ENCODE measurements at places on chromosomes 5 and 9.

DNA sequence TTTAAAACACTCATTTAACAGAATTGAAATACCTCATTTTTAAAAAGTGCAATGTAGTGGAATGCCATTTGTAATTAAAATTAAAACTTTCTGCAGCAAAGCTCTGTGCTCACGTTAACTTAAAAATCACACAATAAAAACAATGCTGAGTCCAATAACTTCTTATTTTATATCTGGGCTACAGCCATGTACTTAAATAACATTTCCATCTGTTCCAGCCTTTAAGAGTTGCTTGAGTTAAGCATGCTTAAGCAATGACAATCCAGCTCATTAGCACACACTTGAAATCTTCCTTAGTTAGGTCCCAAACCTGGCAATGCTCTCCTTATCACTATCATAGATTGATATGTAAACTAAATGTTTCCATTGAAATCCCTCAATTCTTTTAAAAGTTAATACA lies 132.3 kb upstream of the CDH12 start:
- H3K4me1 ChIP-seq = no peaks in the 10 kb centered on the region
- no peaks in the 10 kb centered on the region for H3K27me3 ChIP-seq
- no peaks in the 10 kb centered on the region for H3K36me3 ChIP-seq
- H3K27ac ChIP-seq = no peak overlapping the region
- DNase-seq = no peak
- no peak overlapping the region for H3K4me3 ChIP-seq

DNA sequence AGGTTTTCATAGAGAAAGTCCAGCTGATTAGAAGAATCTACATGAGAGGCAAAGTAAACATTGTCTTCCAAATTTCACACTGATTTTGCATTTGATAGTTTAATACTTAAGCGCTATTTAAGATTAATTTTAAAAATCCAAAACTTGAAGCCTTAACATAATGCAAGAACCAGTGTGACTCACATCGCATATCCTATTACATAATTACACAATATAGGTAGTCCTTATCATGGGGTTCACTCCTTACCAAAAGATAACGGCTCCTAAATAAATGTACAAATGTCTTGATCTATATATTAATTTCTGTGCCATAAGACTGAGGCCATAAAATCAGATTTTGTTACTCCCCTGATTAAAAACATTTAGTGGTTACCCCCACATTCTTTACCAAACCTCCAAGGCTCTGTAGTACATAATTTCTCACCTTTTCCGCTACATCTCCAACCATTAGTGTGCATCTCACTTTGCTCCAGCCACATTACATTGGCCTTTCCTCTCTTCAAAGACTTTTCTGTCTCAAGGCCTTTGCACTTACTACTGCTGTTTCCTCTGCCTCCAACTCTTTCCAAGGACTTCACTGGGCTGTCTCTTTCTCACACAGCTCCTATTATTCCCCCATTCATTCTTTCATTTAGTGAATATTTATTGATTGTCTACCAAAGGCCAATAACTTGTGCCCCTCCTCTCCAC lies 1.0 kb downstream of the RIOK2 start:
- H3K4me3 ChIP-seq = peak overlapping the region; percentile 63
- H3K27ac ChIP-seq = no peak overlapping the region
- H3K4me1 ChIP-seq = peaks cover 35% of the 10 kb centered on the region
- DNase-seq = no peak
- no peaks in the 10 kb centered on the region for H3K27me3 ChIP-seq

DNA sequence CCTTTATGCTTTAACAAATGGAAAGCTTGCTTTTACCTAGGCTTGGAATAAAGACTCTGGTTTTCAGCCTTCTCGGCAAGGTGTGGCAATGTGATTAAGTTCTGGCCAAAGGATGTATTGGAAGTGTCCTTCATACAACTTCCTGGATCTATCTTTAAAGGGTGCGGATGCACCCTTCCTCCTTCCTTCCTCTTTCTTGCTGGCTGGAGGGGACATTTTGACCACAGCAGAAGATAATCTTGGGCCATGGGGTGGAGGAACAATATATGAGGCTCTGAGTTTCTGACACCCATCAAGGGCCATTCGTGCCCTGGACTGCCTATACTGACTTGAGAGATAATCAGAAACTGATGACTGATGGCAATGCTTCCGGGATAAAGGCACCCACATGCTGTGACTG lies 145.7 kb downstream of the ACER2 start:
- no peak overlapping the region for H3K4me3 ChIP-seq
- H3K4me1 ChIP-seq = no peaks in the 10 kb centered on the region
- H3K27ac ChIP-seq = no peak overlapping the region
- H3K36me3 ChIP-seq = no peaks in the 10 kb centered on the region
- DNase-seq = no peak

DNA sequence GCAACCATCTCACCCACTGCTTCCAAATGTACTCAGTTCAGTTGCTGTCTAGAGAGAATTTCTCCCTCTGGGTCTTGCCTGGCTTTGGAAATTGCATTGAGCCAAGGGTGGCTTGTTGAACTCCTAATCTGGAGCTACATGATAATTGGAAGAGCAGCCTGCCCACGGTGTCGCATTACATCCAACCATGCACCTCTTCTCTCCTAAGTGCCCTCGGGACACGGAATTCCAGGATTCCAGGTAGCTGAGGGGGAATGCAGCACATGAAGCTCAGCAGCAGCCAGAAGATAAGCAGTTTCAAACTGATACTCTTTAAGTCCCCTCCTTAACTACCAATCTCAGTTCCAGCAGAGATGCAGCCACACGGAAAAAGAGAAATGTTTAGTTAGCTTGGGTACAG lies 509.4 kb upstream of the KLF4 start:
- no peak overlapping the region for H3K4me3 ChIP-seq
- H3K4me1 ChIP-seq = peaks cover 15% of the 10 kb centered on the region
- DNase-seq = no peak
- H3K27ac ChIP-seq = no peak overlapping the region

- no peak for DNase-seq
- H3K27me3 ChIP-seq = no peaks in the 10 kb centered on the region
- no peaks in the 10 kb centered on the region for H3K36me3 ChIP-seq
- no peak overlapping the region for H3K27ac ChIP-seq
- H3K4me3 ChIP-seq = no peak overlapping the region
Measured at GRCh38 chr9:98610211-98610610, 98.5 kb downstream of the GABBR2 start.

- no peaks in the 10 kb centered on the region for H3K36me3 ChIP-seq
- H3K4me1 ChIP-seq = peaks cover 26% of the 10 kb centered on the region
- H3K4me3 ChIP-seq = peak overlapping the region; percentile 98
- peak overlapping the region; percentile 100 for H3K27ac ChIP-seq
- DNase-seq = peak; percentile 74
Measured at GRCh38 chr5:79235261-79235633, 684 bp upstream of the JMY start.

DNA sequence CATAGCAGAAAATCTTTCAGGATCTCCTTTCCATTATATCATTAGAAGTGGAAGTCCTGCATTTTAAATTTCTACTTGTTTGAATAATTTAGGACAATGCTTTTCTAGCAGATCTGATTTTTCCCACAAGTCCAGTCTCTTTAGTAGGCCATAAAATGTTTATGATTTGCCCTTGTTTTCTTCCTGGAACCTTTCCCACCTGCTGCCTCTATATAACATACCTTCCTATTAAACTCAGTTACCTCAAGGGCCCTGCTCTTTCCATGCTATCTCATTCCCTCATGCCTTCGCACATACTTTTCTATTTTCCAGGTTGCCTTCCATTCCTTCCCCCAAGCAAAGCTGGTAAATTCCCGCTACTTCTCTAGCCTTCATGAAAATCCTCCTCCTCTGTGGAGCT lies 187.0 kb upstream of the EFNA5 start:
- H3K27ac ChIP-seq = no peak overlapping the region
- DNase-seq = no peak
- no peaks in the 10 kb centered on the region for H3K4me1 ChIP-seq
- peaks cover 13% of the 10 kb centered on the region for H3K36me3 ChIP-seq
- H3K27me3 ChIP-seq = no peaks in the 10 kb centered on the region

- DNase-seq = no peak
- peaks cover 16% of the 10 kb centered on the region for H3K4me1 ChIP-seq
- no peak overlapping the region for H3K4me3 ChIP-seq
- no peaks in the 10 kb centered on the region for H3K36me3 ChIP-seq
Measured at GRCh38 chr5:135062216-135063055, 28.4 kb upstream of the PITX1 start.

GRCh38 chr5:171617817-171618591 lies 167.6 kb upstream of the SMIM23 start:
- DNase-seq = no peak
- no peaks in the 10 kb centered on the region for H3K4me1 ChIP-seq
- no peak overlapping the region for H3K27ac ChIP-seq
- H3K4me3 ChIP-seq = no peak overlapping the region
- H3K36me3 ChIP-seq = no peaks in the 10 kb centered on the region

- no peaks in the 10 kb centered on the region for H3K27me3 ChIP-seq
- DNase-seq = peak; percentile 84
- H3K36me3 ChIP-seq = no peaks in the 10 kb centered on the region
- no peak overlapping the region for H3K4me3 ChIP-seq
- no peak overlapping the region for H3K27ac ChIP-seq
Measured at GRCh38 chr5:2001300-2001699, 118.6 kb upstream of the IRX4 start.

GRCh38 chr9:28938981-28939380 lies 1365.7 kb upstream of the C9orf72 start:
- no peak overlapping the region for H3K27ac ChIP-seq
- DNase-seq = no peak
- no peak overlapping the region for H3K4me3 ChIP-seq
- no peaks in the 10 kb centered on the region for H3K27me3 ChIP-seq
- no peaks in the 10 kb centered on the region for H3K36me3 ChIP-seq
- no peaks in the 10 kb centered on the region for H3K4me1 ChIP-seq

DNA sequence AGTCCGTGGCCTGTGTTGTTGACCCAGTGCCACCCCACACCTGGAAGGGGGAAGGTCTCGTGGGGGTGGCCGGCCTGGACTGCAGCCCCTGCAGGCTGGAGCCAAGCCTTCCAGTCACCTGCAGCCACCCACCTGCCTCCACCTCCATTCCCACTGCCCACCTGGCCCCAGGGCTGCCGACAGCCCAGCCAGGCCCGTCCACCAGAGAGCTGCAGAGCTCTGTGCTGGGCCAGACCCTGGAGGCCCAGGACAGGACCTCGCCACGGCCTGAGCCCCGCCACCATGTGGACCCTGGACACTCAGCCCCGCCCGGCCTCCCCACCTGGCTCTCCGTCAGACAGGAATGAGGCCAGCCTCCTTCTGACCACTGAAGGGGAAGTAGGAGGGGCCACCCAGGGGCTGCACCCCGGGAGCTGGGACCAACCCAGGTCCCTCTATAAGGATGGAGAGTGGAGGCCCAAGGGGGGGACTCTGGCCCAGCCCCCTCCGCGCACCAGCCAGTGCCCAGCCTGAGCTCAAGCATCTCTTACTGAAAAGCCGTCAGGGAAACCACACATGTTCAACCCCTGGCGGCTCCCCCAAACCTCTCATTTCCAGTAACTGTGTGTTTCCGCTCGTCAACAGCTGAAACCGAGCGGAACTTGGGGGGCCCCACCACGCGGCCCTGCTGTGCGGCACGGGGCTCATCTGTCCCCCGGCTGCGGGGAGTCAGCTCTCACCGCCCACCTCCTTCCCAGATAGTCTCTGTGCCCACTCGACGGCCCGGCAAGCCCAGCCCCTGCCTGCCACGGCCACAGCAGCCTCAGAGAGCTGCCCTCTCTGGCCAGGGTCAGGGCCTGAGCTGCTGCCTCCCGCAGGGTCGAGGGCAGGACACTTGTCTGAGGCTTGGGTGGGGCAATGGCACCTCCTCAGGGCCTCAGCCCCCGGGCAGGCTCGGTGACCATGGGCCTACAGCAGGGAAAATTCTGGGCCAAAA lies 12.8 kb downstream of the NOTCH1 start:
- H3K4me1 ChIP-seq = peaks cover 94% of the 10 kb centered on the region
- no peak overlapping the region for H3K4me3 ChIP-seq
- no peaks in the 10 kb centered on the region for H3K27me3 ChIP-seq
- H3K36me3 ChIP-seq = no peaks in the 10 kb centered on the region

- H3K27ac ChIP-seq = no peak overlapping the region
- peaks cover 1% of the 10 kb centered on the region for H3K4me1 ChIP-seq
- DNase-seq = no peak
- no peaks in the 10 kb centered on the region for H3K27me3 ChIP-seq
- no peak overlapping the region for H3K4me3 ChIP-seq
- H3K36me3 ChIP-seq = no peaks in the 10 kb centered on the region
Measured at GRCh38 chr9:27145143-27145542, 36.1 kb downstream of the TEK start.

DNA sequence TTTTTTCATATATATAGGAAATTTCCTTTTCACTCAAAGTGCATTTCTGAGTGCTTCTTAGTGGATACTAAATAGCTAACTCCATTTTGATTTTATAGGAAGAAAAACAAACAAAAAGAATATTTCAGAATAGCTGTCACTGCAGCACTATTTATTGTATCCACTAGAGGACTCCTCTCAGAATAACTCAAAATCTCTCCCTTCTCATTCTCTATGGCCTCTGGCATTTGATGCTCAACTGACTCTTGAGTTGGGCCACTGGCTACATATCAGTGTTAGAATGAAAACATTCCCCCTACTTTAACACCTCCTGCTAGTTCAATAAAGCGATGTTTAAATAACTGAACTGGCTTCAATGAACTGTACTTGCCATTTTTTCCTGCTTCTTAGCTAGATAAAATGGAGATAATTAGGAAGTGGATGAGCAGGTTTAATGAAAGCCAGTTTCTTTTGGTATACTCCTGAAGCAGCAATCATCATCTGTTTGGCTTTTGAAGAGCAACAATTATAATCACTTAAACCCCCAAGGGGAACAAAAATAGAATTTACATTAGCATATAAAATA lies 16.6 kb upstream of the ELAVL2 start:
- H3K27me3 ChIP-seq = no peaks in the 10 kb centered on the region
- no peak for DNase-seq
- H3K27ac ChIP-seq = no peak overlapping the region
- H3K36me3 ChIP-seq = no peaks in the 10 kb centered on the region

GRCh38 chr5:112686675-112687074 lies 51.0 kb upstream of the APC start:
- H3K27ac ChIP-seq = no peak overlapping the region
- H3K27me3 ChIP-seq = no peaks in the 10 kb centered on the region
- no peak overlapping the region for H3K4me3 ChIP-seq
- H3K36me3 ChIP-seq = no peaks in the 10 kb centered on the region
- no peak for DNase-seq
- H3K4me1 ChIP-seq = no peaks in the 10 kb centered on the region

DNA sequence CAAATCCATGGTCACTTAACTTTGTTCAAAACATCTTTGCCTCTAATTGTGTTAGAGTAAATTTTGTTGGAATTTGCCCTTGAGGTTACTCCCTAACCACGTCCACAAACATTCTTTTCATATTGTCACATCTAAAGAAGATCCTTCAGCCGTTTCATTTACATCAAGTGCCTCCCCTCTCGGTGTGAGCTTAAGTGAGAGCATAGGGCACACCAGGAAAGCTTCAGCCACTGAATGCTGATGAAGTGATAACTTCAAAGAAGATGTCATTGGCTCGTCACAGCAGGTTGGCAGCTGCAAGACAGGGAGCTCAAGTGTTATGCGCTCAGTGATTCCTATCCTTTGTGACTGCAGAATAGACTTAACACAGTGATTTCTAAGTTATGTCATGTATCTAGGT lies 49.6 kb upstream of the ADAMTS19 start:
- H3K36me3 ChIP-seq = no peaks in the 10 kb centered on the region
- DNase-seq = no peak
- H3K4me3 ChIP-seq = no peak overlapping the region
- no peaks in the 10 kb centered on the region for H3K27me3 ChIP-seq
- no peaks in the 10 kb centered on the region for H3K4me1 ChIP-seq

Data from vagina (tissue), 2 donors.